ENCODE measurements at places on chromosomes 12 and 14.

DNA sequence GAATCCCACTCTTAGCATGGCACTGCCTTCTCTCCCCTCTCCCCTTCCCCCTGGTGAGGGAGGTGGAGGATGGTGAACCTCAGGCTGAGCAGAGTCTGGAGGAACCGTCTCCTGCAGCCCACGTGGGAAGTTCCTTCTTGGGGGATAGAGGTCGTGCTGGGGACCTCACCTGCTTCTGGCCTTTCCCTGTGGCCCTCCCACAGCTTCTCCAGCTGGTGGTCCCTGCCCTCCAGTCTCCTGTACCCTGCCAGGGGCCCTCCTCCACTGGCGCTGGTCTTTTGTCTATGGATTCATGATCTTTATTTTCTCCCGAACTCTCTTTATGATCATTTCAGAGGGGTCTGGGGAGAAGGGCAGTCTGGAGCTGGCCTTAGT is 9.0 kb upstream of the MTA1 start:
- DNase-seq = no peak

GRCh38 chr14:100850841-100851585 is 25.1 kb downstream of the MEG3 start:
- peak; percentile 95 for DNase-seq

- DNase-seq = no peak
Measured at GRCh38 chr12:119302451-119303080, 32.0 kb upstream of the CCDC60 start.

GRCh38 chr12:114993165-114993564 is 309.2 kb upstream of the TBX3 start:
- DNase-seq = peak; percentile 17

DNA sequence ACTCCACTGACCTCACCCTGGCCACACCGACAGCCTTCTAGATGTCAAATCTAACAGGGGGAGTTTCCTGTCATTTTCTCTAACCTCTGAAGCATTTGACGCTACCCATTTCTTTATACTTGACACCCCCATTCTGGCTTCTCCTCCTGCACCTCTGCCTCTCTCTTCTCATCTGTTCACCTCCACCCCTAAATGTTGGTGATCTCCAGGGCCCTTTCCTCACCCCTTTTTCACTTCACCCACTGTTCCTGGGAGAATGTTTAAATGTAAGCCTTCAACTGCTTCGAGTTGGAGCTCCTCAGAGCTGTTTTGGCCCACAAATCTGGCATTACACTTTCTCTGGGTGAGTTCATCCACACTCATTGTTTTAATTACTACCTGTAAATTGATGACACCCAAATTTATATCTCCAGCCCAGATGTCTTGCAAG is 452 bp upstream of the RABGGTA start:
- DNase-seq = no peak

GRCh38 chr12:6302621-6303020 is 7.9 kb upstream of the PLEKHG6 start:
- DNase-seq = no peak

DNA sequence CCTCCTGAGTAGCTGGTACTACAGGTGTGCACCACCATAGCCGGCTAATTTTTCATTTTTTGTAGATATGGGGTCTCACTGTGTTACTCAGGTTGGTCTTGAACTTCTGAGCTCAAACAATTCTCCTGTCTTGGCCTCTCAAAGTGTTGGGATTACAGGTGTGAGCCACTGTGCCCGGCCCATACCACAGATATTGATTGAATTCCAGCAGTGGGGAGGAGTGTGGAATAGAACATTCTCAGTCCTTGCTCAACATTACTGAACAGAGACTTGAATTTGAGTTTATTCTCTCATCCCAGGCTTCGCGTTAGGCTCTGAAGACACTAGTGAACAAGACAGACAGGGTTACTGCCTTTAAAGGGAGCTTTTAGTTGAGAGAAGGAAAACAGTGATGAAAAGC is 39.6 kb downstream of the PTPN11 start:
- DNase-seq = no peak

DNA sequence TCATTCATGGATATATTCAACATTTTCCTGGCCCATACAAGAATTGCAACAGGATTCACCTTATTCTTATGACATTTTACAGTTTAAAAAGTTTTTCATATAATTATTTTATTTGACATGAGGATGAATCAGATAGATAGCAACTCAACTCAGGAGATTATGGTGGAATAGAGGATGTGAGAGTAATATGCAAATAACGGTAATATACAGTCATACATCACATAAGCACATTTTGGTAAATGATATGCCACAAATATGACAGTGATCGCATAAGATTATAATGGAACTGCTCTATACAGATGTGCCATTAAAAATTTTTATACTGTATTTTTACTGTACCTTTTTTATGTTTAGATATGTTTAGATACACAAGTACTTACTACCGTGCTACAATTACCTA is 24.1 kb upstream of the CRADD start:
- no peak for DNase-seq

DNA sequence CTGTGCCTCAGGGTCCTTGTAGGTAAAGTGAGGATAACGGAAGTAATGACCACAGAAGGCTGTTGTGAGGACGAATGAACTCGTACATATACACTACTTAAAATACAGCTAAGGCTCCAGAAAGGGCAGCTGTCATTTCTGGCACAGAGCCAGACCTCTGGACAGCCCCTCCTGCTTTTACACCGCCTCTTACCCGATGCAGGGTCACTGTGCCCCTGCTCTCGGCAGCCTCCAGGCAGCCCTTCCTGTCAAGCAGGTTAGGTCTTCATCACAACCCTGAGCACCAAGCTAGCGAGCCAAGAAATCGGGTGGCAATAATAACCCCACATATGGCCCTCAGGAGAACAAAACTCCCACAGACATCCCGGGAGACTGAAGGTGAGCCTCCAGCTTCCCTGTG is 8.5 kb downstream of the TMEM229B start:
- DNase-seq = no peak

- DNase-seq = no peak
Measured at GRCh38 chr12:79595273-79595672, 95.5 kb downstream of the PAWR start.

DNA sequence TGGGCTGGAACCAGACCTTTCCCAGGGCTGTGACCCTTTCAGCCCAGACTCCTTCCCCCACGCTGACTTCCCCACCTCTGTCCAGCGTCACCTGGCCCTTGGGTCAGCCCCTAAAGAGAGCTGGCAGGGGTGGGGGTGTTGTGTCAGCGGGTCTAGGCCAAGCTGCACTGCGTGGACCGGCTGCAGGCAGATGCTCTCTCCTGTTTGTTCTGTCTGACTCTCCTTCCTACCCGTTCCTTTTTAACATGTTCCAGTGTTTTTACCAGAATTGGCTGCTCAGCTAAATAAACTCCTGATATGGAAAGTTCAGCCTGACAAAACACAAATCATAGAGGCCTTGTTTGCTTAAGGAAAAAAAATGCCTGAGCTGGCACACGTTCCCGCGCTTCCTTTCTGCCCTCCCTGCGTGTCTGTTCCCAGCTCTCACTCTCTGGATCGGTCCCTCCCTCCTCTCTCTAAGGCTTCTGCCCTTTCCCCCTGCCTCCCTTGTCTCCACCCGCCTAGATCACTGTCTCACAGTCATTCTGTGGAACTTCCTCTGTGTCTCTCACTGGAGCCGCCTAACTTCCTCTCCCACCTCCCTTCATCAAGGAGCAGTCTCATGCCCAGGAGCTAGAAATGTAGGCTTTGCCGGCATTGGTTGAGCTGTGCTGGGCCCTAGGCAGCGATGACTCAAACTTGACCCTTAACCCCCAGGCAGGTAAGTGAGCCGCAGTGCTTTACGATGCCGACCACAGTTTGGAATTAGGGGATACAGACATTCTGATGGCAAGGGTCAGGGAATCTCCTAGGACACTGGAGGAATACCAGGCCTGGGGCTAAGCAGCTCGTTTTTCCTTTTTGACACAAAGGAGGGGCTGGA is 15.5 kb upstream of the MLXIP start:
- no peak for DNase-seq

DNA sequence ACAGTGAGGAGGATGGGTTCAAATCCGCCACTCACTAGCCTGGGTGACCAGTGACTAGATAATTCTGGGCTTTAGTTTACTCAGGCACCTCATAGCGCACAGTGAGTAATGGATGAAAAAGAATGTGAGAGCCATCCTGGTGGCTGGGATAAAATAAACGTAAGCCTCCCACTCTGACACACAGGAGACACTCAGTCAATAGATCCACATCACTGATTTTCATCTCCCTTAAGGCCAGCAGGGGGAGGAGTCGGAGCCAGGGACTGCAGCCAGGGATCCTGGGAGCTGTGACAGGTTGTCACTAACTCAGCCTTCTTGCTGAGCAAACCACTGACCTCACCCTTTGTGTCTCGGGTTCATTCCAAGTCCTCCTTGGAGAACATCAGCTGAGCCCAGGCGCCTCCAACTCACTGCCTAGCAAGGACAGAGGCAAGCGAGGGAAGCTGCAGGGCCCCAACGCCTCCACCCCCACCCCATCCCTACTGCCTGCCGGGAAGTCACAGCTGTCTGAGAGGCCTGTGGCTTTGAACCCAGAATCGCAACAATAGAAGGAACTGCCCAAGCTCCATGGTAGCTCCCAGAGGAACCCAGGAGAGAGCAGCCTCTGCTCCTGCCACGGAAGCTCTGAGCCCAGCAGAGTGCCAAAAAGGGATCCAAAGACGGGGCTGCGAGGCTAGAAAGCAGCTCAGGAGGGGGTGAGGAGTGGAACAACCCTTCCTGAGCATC is 30.7 kb downstream of the PXN start:
- DNase-seq = peak; percentile 81

- DNase-seq = no peak
Measured at GRCh38 chr14:71362282-71362681, 455.0 kb downstream of the PCNX1 start.

DNA sequence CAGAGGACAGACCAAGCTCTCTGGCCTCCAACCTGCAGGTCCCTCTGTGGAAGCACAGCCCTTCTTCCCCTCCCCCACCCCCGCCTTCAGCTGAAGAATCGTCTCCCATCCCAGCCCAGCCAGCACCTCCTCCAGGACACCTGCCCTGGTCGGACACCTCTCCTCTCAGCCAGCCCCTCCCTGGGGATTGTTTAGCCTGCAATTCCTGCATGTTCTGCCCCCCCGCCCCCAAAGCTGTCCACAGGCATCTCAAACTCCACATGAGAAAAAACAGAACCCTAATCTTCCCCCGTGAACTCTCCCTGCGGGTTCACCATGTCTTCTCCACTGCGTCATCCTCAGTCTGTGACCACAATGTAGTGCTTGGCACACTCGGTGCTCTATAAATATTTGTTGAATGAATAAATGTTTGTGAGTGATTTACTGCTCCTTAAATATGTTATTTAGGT is 24.1 kb downstream of the PRIMA1 start:
- no peak for DNase-seq

- no peak for DNase-seq
Measured at GRCh38 chr12:10268037-10268436, 39.6 kb upstream of the KLRD1 start.

- DNase-seq = no peak
Measured at GRCh38 chr14:24674204-24674970, 40.4 kb upstream of the GZMB start.

- DNase-seq = no peak
Measured at GRCh38 chr14:24063263-24063836, 8.0 kb upstream of the CPNE6 start.

- DNase-seq = no peak
Measured at GRCh38 chr14:28651148-28651547, 115.4 kb upstream of the FOXG1 start.

DNA sequence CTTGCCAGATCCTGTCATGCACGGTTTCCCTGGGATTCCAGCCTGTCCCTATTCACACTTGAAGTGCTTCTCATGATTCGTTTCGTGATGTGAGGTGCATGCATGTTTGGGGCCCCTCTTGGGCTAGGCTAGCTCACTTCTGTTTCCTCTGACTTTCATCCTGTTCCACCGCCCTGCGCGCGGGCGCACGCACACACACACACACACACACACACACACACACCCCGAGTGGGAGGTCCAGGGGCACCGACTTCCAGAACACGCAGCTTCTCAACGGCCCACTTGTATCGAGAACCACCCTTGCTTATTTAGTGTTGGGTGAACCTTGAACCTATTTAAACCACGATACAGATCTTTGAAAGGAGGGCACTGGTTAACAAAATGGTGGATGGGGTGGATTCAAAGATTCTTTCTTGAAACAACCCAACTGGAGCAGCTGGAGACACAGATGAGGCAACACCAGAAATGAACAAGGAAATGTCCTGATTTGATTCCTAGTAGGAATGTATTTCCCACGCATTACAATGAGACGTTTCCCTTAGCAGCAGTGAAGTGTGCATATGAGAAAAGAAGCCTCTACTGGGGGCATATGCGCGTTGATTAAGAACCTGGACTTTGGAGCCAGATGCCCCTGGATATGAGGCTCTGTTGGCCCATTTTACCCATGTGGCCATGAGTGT is 16.3 kb downstream of the ELK3 start:
- DNase-seq = no peak

- DNase-seq = peak; percentile 45
Measured at GRCh38 chr12:112380663-112381405, 1.4 kb downstream of the HECTD4 start.

DNA sequence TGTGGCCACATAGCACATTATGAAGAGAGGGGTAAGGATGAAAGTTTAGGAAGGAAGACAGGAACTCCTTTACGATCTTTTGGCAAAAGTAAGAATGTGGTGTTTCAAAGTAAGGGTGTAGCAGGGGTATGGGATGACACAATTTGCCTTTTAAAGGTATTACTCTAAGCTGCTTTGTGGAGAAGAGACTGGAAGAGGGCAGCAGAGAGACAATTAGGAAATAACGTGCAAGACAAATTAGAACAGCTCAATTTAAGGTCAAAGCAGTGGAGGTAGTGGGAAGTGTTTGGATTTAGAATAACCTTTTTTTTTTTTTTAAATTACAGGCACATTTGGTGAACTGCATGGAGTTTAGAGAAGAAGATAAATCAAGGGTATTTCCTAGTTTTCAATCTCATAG is 342.6 kb downstream of the NOVA1 start:
- no peak for DNase-seq

- no peak for DNase-seq
Measured at GRCh38 chr14:37172936-37173614, 669 bp upstream of the SLC25A21 start.

DNA sequence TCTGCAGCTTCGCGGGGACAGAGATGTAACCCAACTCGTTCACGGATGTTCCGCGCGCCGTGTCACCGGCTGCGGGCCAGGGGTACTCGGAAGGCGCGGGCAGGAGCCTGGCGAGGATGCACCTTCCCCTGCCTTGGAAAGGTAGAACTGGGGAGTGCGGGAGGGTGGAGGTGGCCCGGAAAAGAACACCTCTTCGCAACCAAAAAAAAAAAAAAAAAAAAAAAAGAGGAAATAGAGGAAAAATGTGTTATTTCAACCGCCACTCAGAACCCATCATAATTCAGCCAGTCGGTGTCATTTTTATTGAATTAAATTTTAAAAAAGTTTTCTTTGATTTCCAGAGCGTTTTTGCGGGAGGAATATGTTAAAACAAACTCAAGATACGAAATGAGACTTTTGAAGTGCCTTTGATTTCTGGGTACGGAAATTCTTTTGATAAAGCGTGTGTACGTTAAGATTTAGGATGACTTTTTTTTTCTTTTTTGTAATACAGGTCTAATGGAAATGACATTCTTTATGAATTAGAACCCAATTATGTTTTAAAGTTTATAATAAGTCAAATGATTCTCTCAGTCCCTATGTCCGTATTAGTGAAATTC is 8.9 kb downstream of the CDKN1B start:
- DNase-seq = no peak

All from mucosa of descending colon (tissue), 3 donors.